Panc1 (cell line): ENCODE measurements at places on chromosomes 11 and 22. TPM values are rescaled to one million over a fixed set of nuclear protein-coding genes. Genes with fewer than 3 reads are reported as not detected.

The ESAM gene
- 1.6 TPM for total RNA-seq

- no peak overlapping the region for H3K27ac ChIP-seq
- H3K4me3 ChIP-seq, result no peak overlapping the region
- H3K36me3 ChIP-seq, result no peaks in the 10 kb centered on the region
- H3K27me3 ChIP-seq, result no peaks in the 10 kb centered on the region
- no peak for DNase-seq
These were observed 72.0 kb upstream of the SHISAL1 start for GRCh38 chr22:44384563-44385295.

The SHISAL1 gene
- 1.2 TPM for total RNA-seq

- no peak overlapping the region for H3K27ac ChIP-seq
- H3K36me3 ChIP-seq, result no peaks in the 10 kb centered on the region
- H3K4me1 ChIP-seq, result no peaks in the 10 kb centered on the region
- DNase-seq, result no peak
- no peak overlapping the region for H3K4me3 ChIP-seq
These were observed 146.7 kb downstream of the AASDHPPT start for GRCh38 chr11:106224172-106224571.

DNA sequence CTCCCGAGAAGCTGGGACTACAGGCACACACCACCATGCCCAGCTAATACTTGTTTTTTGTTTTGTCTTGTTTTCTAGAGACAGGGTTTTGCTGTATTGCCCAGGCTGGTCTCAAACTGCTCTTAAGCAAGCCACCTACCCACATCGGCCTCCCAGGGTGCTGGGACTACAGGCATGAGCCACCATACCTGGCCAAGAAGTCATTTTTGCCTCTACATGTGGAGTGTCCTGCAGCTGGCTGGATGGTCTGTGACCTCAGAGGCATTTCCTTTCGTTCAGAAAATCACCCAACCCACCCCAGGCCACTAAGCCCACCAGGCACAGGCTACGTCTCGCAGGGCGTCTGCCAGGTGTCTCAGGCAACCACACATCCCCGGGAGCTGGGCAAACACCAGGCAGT, 12.8 kb downstream of the SHANK2 start:
- no peak for DNase-seq
- H3K4me3 ChIP-seq, result no peak overlapping the region
- no peaks in the 10 kb centered on the region for H3K36me3 ChIP-seq
- H3K27me3 ChIP-seq, result no peaks in the 10 kb centered on the region

DNA sequence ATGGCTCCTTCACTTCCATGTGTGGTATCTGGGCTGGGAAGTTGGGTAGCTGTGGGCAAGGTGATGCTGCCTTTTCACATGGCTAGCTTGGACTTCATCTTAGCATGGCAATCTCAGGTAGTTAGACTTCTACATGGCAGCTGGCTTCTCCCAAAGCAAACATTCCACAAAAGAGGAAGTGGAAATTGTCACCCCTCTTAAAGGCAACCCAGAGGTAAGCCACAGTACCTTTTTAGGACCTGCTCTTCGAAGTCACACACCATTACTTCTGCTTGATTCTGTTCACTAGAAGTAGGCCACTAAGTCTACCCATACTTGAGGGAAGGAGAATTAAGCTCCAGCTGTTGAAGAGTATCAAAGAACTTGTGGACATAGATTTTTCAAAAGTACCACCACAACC, 25.9 kb downstream of the TUG1 start:
- H3K4me1 ChIP-seq, result no peaks in the 10 kb centered on the region
- H3K27me3 ChIP-seq, result no peaks in the 10 kb centered on the region
- H3K36me3 ChIP-seq, result no peaks in the 10 kb centered on the region
- no peak overlapping the region for H3K4me3 ChIP-seq

The LRRC32 gene
- total RNA-seq, result 0.15 TPM

- peak overlapping the region; percentile 76 for H3K27ac ChIP-seq
- no peaks in the 10 kb centered on the region for H3K36me3 ChIP-seq
- H3K27me3 ChIP-seq, result no peaks in the 10 kb centered on the region
- DNase-seq, result peak; percentile 97
- H3K4me1 ChIP-seq, result peaks cover 10% of the 10 kb centered on the region
These were observed 35.2 kb downstream of the LRFN4 start for GRCh38 chr11:66891851-66892660.

DNA sequence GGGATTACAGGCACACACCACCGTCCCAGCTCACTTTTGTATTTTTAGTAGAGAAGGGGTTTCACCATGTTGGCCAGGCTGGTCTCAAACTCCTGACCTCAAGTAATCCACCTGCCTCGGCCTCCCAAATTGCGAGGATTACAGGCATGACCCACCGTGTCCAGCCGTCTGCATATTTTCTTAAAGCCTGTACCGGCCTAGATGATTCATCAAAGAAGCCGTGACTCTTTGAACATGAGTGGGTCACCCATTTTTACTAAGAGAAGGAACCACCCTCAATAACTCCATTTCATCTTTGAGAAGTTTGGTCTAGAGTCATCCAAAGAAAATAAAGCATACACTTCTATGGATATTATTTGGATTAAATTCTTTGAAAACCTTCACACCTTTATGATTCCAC, 388.3 kb downstream of the NTM start:
- H3K36me3 ChIP-seq, result no peaks in the 10 kb centered on the region
- H3K4me1 ChIP-seq, result no peaks in the 10 kb centered on the region
- H3K4me3 ChIP-seq, result no peak overlapping the region
- no peaks in the 10 kb centered on the region for H3K27me3 ChIP-seq
- DNase-seq, result no peak

The OR52H1 gene
- total RNA-seq, result 0.15 TPM

DNA sequence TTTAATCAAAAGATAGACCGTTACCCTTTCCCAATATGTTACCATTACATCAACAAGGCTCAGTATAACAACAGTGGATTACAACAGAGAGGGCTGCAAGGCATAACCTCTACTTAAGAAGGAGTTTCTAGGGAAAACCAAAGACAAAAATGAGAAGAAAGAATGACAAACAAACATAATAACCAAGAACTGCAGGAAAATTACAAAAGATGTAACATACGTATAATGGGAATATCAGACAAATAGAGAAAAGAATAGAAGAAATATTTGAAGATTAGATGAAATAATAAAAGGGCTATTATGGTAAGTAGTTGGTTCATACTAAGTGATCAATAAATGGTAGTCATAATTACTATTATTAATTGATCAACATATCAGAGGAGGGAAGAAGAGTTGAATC, 39.1 kb downstream of the SPON1 start:
- no peaks in the 10 kb centered on the region for H3K36me3 ChIP-seq
- no peak overlapping the region for H3K27ac ChIP-seq
- H3K4me3 ChIP-seq, result no peak overlapping the region

- no peak overlapping the region for H3K4me3 ChIP-seq
- H3K27ac ChIP-seq, result no peak overlapping the region
- no peaks in the 10 kb centered on the region for H3K36me3 ChIP-seq
- H3K27me3 ChIP-seq, result no peaks in the 10 kb centered on the region
- H3K4me1 ChIP-seq, result no peaks in the 10 kb centered on the region
- DNase-seq, result no peak
These were observed 29.0 kb downstream of the CSNK2A3 start for GRCh38 chr11:11324090-11324489.

DNA sequence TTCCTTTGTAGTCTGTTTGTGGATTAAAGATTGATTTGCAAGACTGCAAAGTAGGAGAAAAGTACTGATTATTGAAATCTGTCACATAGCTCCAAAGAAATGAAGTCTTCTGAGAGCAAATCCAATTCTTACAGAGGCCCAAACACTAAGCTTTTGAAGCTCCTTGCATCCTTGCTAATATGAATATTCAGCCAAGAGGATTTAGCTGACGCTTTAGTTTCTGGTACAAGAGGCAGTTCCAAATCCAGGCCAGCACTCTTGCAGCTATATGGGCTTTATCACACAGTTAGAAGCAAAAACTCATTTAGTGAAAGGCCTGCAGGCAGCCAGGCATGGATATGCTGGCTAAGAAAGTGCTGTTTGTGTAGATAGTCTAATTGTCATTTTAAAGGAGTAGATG, 12.7 kb downstream of the PAAF1 start:
- H3K27me3 ChIP-seq, result no peaks in the 10 kb centered on the region
- H3K4me1 ChIP-seq, result no peaks in the 10 kb centered on the region
- no peak for DNase-seq
- no peak overlapping the region for H3K4me3 ChIP-seq
- H3K27ac ChIP-seq, result no peak overlapping the region
- H3K36me3 ChIP-seq, result no peaks in the 10 kb centered on the region; the same call in 1 of the 2 replicates

DNA sequence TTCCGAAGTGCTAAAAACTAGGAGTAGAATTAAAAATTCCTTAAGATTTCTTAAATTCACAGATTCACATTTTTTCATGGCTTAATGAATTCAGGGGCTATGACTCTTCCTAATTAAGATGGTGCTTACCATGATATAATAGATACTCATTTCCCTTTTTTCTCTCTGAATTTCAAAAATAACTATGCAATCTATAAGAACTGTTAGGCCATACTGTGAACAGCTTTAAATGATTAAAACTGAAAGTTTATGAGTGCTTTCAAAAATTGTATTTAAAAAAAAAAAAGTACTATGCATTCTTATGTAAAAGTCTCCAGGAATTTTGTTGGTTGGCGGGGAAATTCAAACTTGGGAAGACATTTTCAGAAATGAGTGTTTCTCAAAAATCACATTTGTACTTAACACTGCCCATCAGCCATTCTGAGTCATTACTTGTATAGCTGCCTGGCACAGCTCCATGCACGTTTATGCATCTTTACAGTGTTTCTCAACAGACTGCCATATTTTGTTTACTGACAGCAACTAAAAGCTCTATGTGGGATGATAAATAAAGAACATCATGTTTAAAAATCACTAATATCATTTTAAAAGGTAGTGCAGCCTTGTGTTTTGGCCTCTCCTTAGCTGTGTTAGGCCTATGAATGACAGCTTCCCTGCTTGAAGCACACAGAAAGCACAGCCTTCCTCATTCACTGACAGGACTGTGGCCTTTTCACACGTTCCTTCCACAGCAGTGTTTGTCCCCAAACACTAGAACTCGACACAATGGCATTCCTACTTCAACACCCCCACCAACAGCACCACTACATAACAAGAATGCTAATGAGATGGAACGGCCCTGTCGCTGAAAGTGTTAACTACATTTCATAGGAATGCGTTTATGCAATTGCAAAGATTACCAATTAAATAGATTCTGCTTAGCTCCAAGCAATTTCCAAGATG, 131.4 kb downstream of the DCDC1 start:
- no peak overlapping the region for H3K27ac ChIP-seq
- no peak for DNase-seq
- H3K36me3 ChIP-seq, result no peaks in the 10 kb centered on the region
- H3K4me3 ChIP-seq, result no peak overlapping the region
- H3K27me3 ChIP-seq, result no peaks in the 10 kb centered on the region

- DNase-seq, result no peak
- H3K4me1 ChIP-seq, result peaks cover 44% of the 10 kb centered on the region
- peak overlapping the region; percentile 95 for H3K27ac ChIP-seq
- no peaks in the 10 kb centered on the region for H3K27me3 ChIP-seq
These were observed 1.4 kb downstream of the ZFP91 start for GRCh38 chr11:58580311-58580710.

- H3K4me3 ChIP-seq, result peak overlapping the region; percentile 91
- peak overlapping the region; percentile 83 for H3K27ac ChIP-seq
- DNase-seq, result no peak
- peaks cover 16% of the 10 kb centered on the region for H3K4me1 ChIP-seq
These were observed 884 bp downstream of the CENATAC start for GRCh38 chr11:118998822-118999221.

The KCNK7 gene
- total RNA-seq, result 0.69 TPM

GRCh38 chr22:36386351-36386899, 1.3 kb downstream of the MYH9 start:
- peaks cover 14% of the 10 kb centered on the region for H3K4me1 ChIP-seq
- peaks cover 3% of the 10 kb centered on the region for H3K36me3 ChIP-seq
- no peak for DNase-seq
- no peaks in the 10 kb centered on the region for H3K27me3 ChIP-seq
- peak overlapping the region; percentile 95 for H3K27ac ChIP-seq

- no peaks in the 10 kb centered on the region for H3K27me3 ChIP-seq
- no peak overlapping the region for H3K27ac ChIP-seq
- no peak for DNase-seq
These were observed 260.4 kb upstream of the ARHGAP20 start for GRCh38 chr11:110972640-110973039.
